Activated T-cell treated with anti-CD3 and anti-CD28 coated beads, Interleukin-2, amount 50 U/mL, for 4 hours (primary cell): ENCODE measurements at places on chromosomes 5 and 9. TPM values are rescaled to one million over a fixed set of nuclear protein-coding genes. Genes with fewer than 3 reads are reported as not detected.
A peak's percentile ranks its signal among the peaks of the same experiment; 100 is the strongest.

- no peak for DNase-seq
Observed at GRCh38 chr9:128204858-128205257, 1.7 kb downstream of the DNM1 start.

DNA sequence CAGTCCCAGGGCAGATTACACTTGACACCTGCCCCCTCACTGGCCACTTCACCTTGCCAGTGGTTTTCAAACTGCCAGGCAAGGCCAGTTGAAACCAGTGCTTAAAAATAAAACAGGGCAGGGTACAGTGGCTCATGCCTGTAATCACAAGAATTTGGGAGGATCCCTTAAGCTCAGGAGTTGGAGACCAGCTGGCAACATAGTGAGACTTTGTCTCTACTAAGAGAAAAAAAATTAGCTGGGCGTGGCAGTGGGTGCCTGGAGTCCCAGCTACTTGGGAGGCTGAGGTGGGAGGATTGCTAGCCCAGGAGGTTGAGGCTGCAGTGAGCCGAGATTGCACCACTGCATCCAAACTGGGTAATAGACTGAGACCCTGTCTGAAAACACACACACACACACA, 58.1 kb downstream of the ROPN1L start:
- no peak for DNase-seq

- DNase-seq: peak; percentile 25
Observed at GRCh38 chr9:69122082-69122548, 52.0 kb upstream of the TJP2 start.

Gene CCDC192
- total RNA-seq: not detected

Gene ITGA2
- 1.1 TPM for total RNA-seq

GRCh38 chr5:58143727-58144126, 316.2 kb downstream of the PLK2 start:
- DNase-seq: no peak

DNA sequence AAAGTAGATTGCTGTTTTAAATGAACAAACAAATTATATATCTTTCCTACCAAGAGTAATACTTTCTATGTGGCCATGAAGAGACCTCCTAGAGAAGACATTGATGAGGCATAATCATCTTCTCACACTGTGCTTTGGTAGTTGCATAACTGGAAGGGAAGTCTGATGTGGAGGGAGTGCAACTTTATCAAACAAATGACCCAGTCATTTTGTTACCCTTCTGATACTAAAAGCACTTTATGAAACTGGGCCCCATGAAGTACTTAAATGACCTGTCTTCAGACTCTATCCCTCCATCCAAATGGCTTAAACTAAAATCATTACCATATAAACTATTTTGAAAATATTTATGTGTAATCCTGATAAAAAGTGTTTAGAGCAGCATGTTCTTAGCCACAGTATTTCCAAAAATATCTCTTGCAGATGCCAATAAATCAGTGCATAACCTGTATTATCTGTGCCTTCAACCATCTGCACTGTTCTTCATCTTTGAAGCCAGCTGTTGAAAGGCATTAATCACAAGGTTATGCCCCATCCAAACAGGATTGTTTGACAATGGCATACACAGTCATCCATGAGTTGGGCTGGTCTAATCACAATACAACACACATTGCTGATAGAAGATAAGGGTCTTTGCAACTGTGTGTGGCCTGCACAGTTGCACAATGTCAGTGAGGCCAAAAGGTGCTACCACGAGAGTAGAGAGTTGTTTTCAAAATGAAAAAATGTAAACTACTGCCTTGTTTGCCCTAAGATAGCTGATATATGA, 31.9 kb upstream of the MIER3 start:
- no peak for DNase-seq

GRCh38 chr5:78819166-78819565, 165.9 kb downstream of the ARSB start:
- no peak for DNase-seq

Gene CYLC2
- not detected for total RNA-seq

DNA sequence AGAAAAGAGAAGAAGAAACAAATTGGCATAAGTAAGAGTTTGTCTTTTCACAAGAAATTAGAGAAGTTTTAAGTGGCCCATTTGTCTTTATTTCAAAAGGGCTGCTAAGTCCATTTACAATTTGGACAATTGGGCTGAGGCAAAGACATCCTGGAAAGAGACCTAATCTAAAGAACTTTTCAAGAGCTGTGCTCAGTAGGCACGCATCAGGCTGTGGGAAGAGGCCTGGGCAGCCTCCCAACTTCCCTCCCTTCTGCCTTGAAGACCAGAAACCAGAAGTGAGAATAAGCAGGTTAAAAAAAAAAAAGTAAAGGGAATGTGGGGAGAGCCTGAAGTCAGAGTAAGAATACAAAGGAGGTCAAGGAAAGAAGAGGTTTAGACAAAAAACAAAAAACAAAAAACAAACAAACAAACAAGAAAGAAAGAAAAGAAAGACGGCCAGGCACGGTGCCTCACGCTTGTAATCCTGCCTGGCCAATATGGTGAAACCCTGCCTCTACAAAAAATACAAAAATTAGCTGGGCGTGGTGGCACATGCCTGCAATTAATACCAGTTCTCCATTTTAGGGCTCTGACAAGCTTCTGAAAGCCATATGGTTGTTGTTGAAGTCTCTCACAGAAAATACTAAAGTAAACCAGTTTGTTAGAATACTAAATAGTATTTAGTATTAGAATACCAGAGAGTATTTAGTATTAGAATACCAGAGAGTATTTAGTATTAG, 48.0 kb upstream of the CEP78 start:
- no peak for DNase-seq

DNA sequence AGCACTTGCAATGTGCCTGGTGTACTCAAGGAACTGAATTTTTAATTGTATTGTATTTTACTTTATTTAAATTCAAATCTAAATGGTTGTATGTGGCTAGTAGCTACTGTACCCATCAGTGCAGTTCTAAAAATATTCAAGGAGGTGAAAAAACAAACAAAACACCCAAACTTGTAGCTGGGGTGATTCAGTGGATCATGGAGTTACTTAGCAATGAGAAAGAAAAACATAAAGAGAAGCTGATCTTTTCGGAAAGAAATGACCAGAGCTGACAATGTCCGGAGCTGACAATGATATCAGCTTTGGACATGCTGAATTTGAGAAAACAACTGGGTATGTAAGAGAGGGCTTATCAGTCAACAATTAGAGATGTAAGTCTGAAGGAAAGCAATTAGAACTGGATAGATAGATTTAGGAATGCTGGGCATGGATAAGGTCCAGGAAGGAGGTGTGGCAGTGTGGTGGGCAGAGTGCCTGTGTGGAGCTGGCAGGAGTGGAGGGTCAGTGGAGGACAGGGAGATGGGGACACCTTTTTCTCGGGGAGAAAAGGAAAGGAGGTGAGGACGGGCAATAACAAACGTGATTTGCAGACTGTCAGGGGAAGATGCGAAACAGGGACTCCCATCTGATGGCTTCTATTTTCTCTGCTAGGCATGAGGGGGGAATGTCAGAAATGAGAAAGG, 113.2 kb downstream of the DCP2 start:
- no peak for DNase-seq

Gene MARCOL
- not detected for total RNA-seq

DNA sequence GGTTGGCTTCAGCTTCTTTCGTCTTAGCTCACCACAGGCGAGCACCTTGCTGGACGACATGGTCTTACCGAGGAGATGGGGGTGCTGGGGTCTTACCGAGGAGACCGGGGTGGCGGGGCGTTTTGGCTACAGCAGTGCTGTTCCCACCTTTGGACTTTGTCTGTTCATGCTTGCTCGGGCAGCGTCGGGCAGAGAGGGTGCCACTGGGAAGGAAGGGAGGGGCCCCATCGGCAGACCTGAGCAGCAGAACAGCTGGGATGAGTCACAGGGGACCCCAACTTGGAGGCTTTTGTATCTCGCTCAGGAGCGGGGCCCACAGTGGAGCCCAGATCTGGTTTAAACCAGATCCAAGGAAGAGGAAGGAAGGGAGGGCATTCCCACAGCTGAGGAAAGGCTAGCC, 106.0 kb upstream of the CACNA1B start:
- DNase-seq: no peak

Gene ZDHHC11B
- 0.21 TPM for total RNA-seq

GRCh38 chr9:124385623-124386022, 29.6 kb downstream of the PSMB7 start:
- DNase-seq: no peak

- no peak for DNase-seq
Observed at GRCh38 chr5:8341406-8341805, 472.5 kb downstream of the MTRR start.

GRCh38 chr9:82126256-82126655, 137.7 kb downstream of the SPATA31D1 start:
- DNase-seq: no peak

- no peak for DNase-seq
Observed at GRCh38 chr5:149719666-149720065, 10.4 kb upstream of the PPARGC1B start.

Gene RPL7A
- total RNA-seq: 3,625 TPM

GRCh38 chr9:134032456-134033222, 7.4 kb downstream of the BRD3OS start:
- no peak for DNase-seq

GRCh38 chr5:18798058-18798457, 1163.8 kb downstream of the TAF11L14 start:
- DNase-seq: no peak

GRCh38 chr9:36169708-36170107, 520 bp downstream of the CCIN start:
- no peak for DNase-seq

GRCh38 chr5:88659529-88660263, 223.3 kb downstream of the MEF2C start:
- no peak for DNase-seq

DNA sequence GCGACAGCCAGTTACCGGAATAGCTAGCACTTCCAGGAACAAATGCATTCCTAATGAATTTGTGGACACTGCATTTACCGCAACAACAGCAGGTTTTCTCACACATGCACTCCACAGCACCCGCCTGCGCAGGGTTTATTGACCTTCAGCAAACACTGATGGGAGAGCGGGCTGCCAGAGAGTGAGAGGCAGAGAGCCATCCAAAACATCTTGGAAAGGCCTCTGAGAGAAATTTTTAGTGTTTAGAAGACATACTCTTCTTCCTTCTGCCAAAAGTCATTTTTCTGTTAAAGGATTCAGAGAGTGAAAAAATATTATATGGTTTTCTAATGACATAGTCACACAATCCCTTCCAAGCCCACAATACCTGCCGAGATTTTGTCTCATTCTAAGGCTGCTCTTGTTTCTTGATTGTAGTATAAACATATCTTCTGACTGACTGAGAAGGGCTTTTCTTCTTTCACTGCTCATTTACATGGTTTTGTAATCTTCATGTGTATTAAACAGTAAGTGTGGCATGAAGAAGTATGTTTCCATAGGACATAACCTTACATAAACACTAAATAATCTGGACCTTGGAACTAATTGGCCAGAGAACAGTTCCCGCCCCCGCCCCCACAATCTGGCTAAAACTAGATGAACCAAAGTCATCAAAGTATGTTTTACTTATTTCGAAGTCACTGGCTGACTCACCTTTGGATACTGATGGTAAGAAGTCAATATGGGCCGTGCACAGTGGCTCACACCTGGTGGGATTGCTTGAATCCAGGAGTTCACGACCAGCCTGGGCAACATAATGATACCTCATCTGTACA, 432.5 kb upstream of the MEF2C start:
- DNase-seq: no peak

- DNase-seq: no peak
Observed at GRCh38 chr5:91038180-91038808, 344.8 kb downstream of the ARRDC3 start.

Gene LCN2
- not detected for total RNA-seq

DNA sequence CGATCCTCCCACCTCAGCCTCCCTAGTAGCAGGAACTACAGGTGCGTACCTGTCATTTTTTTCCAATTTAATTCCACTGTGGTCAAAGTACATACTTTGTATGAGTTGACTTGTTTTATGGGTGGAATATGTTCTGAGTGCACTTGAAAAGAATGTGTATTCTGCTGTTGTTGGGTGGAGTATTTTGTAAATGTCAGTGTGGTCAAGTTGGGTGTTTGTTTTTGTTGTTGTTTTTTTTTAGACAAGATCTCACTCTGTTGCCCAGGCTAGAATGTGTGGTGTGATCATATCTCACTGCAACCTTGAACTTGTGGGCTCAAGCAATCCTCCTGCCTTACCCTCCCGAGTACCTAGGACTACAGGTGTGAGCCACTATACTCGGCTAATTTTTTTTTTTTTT, 17.9 kb downstream of the SLC25A25 start:
- no peak for DNase-seq

DNA sequence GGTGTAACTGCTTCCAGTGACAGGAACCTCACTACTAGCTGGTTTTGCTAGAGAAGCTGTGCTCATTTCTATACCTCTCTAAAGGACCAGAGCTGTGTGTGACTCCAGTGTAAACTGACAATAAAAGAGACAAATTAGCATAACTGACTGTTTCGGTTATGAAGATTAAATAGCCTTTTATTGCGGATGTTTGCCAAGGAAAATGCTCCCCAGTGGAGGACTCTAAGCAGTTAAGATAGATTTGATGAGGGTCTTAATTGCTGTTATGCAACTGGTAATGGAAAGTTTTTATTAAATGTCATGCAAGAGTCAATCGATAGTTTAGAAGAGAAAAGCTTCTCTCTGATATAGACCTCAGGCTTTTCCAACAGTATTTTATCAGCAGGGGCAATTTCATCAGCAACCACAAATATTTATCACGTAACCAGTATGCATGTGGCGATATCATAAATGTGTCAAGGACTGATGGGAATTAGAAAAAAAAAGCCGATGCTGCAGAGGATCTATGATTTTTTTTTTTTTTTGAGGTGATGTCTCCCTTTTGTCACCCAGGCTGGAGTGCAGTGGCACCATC, 275.2 kb upstream of the DMAC1 start:
- DNase-seq: no peak

Gene PIP5K1B
- 0.57 TPM for total RNA-seq

Gene DBH
- not detected for total RNA-seq

Gene SPINK7
- total RNA-seq: not detected

- no peak for DNase-seq
Observed at GRCh38 chr5:135192351-135192750, 158.3 kb upstream of the PITX1 start.

- DNase-seq: no peak
Observed at GRCh38 chr9:87859137-87859536, 23.5 kb upstream of the SPATA31E1 start.

- no peak for DNase-seq
Observed at GRCh38 chr9:97860451-97861147, 7.6 kb downstream of the FOXE1 start.

GRCh38 chr9:135242406-135242805, 154.9 kb downstream of the OLFM1 start:
- DNase-seq: no peak

DNA sequence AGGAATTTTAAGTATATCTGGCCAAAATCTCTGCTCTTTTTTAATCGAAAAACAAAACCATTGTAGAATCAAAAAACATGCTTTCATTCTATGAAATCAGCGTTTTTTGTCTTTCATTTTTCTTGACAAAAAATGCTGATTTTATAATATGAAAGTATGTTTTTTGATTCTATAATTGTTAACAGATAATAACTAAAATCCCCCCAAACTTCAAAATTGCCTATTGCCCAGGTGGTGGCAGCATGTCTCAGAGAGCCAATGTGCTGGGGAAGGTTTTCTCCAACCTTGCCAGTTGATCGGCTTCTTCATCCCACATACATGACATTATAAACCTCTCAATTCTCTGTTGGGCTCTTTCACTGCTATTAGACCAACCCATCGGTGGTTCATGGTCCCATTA, 5.1 kb upstream of the SMIM15 start:
- DNase-seq: no peak

Gene EXD3
- total RNA-seq: 2.8 TPM
